ENCODE measurements at places on chromosomes 12 and 14.

GRCh38 chr12:122130150-122130549, 43.9 kb downstream of the IL31 start:
- DNase-seq: no peak

GRCh38 chr14:51595881-51596455, 55.7 kb upstream of the FRMD6 start:
- DNase-seq: peak; percentile 19

DNA sequence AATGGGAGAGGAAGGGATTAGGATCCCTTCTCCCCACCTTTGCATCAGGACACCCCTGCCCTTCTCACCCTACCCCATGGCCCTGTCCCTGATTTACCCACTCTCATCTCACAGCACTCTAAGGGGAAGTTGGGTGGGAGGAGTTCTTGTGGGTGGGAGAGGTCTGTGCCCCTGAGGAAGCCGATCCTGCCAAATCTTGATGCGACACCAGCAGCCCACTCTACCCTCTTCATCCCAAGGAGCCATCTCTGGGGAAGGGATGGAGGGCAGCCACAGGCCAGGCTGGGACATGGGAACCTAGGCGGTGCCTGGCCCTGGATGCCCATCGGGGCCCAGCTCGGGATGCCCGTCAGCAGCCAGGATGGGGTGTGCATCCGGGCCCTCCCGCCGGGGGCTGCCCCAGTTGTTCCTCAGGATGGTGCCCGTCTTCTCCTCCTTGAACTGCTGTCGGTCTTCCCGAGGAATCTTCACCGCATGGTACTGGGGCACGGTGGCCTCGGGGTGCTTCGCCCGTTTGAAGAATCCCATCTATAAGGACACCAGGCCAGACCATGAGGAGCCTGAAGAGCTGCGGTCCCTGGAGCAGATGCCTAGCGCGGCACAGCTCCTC, 22.8 kb downstream of the ITGA7 start:
- DNase-seq: no peak

DNA sequence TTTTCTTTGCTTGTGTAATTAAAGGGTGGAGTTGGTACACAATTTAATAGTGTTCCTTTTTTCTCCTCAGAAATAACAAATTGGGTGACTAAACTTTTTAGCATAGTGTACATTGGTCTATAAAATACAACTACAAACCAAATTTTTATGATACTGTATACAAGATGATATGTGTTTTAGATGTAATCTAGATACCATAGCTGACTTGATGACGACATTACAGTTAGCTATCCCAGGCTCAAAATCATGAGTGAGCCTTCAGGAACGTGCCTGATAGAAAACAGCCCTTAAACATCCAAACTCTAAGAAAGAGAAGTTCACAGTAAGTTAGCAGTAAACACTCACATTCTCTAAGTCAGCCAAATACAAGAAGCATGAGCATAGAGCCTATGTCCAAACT, 99.0 kb upstream of the SSTR1 start:
- DNase-seq: no peak

- DNase-seq: no peak
Observed at GRCh38 chr14:29085546-29085945, 319.0 kb downstream of the FOXG1 start.

DNA sequence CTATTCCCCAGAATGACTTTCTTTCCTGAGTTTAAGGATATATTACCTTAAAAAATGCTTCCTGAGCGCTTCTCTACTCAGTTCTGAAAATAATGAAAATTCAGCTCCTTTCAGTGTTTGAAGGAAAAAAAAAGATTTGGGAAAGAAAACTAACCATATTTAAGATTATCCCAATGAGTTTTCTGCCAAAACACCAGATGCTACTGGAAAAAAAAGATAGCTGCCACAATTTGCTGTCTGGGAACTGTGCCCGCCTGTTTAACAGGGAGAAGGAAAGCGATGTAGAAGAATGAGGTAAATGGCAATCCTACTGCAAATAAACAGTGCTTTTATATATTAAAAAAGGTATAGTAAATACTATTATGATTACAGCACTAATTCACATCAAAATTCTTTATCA, 367.6 kb upstream of the PRICKLE1 start:
- DNase-seq: no peak

GRCh38 chr14:93430315-93431035, at the start of gene UNC79:
UNC79 (plus strand) TSS chr14:93430939; CDS start chr14:93431030, 91 bp downstream.
- no peak for DNase-seq

DNA sequence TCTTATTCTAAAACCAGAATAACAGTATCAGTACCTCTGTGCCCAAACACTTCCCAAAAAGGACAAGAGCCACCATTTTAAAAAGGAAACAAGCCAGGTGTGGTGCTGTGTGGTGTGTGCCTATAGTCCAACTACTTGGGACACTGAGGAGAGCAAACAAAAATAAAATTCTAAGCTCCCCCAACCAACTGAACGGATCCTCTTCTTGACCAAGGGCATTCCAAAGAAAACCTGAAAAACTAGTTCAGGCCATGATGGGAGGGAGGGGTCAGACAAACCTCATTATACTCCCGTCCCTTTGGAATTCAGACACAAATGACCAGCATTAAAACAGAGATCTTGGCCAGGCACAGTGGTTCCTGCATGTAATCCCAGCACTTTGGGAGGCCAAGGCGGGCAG, 20.5 kb downstream of the SLC11A2 start:
- DNase-seq: no peak

- no peak for DNase-seq
Observed at GRCh38 chr12:88969127-88969526, 383.2 kb downstream of the DUSP6 start.

DNA sequence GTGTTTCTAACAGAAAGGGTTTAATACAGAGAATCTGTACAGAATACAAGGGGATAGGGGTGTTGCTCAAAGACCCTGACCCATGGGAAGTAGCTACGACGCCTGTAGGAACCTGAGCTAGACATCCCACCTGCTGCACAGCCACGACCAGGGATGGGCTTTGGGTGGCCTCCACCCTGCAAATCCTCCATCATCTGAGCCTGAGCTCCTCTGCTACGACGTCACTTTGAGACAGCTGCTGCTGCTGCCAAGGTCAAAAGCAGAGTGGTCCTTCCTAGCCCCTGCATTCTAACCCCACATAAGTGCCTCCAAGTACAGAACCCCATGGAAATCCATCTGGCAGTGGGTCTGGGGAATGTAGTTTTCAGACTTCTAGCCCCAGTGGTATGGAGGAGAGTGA, 43.8 kb downstream of the JAG2 start:
- no peak for DNase-seq

DNA sequence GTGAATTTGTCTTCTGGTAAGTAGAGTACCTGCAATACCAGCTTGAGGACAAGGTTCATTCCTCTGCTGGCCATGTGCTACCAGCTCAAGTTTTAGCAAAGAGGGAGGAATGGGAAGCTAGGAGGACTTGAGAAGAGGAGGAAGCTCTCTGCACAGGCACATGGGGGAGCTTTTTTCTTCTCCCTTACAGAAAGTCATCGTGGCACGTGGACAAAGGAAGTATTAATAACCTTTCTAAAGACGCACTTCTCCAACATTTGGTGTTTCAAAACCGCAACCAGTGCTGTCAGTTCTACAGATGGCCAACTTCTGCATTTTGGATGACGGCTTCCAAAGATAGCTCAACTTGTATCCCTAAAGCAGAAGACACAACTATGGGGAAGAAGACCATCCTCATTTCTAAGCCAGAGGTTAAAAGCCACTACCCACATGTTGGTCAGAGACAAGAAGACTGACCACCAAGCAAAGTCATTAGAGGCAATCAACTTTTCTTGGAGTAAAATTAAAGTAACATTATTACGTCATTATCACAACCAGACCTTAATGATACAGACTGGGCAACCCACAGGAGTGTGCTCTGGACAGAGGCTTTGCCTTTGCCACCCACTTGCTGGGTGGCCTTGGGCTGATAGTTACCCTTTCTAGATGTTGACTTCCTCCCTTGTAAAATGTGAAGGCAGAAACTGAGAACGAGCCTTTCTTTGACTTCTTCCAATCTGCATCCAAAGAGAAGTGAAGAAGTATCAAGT, 12.3 kb upstream of the TMED10 start:
- no peak for DNase-seq

DNA sequence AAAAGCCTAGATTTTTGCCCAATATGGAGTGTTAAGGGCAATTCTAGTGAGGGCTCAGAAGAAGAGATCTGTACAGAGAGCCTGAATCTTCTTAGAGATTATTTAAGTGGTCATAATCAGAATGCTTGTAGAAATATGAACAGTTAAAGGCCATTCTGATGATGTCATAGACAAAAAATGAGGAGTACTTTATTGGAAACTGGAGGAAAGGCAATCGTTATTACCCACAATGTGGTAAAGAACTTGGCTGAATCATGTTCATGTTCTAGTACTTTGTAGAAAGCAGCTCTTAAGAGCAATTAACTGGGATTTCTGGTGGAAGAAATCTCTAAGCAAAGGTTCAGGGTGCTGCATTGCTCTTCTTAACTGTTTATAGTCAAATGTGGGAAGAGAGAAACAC, 36.4 kb upstream of the SYT10 start:
- no peak for DNase-seq

- DNase-seq: no peak
Observed at GRCh38 chr14:24630087-24630871, 3.7 kb downstream of the GZMB start.

GRCh38 chr12:19398376-19399363, 40.6 kb upstream of the AEBP2 start:
- DNase-seq: no peak

GRCh38 chr12:27960821-27961220, 11.7 kb downstream of the PTHLH start:
- no peak for DNase-seq

DNA sequence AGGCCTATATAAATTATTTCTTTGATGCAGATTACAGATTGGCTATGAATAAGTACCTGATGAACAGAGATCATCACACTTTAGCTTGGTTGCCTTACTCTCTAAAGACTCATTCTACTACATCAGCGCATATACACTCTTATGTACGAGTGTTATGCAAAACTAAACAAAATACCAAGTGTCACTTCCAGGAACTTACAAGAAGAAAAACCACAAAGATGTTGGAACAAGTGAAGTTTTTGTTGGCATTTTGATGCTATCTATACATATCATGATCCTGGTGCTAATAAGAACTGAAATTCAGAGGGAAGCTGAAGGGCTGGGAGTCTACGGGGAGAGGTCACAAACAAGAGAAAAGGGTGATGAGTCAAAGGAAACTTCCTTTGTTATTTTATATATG, 47.9 kb upstream of the CERS5 start:
- DNase-seq: no peak

DNA sequence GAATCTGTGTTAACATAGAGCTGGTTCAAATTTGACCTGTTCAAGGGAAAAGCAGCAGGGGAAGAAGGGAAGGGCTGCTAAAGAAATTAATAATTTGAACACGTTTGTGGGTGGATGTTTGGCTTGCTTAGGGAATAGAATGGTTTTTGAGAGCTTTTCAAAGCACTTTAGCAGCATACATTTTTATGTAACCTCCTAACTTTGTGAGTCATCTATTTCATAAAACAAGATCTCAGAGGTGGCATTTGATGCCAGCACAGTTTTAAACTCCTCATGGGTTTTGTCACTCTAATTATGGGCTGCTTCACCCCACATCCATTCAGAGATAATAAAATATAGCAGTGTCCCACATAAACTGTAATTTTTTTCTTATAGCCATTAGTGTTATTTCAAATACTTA, 143.8 kb downstream of the ACSS3 start:
- DNase-seq: no peak

DNA sequence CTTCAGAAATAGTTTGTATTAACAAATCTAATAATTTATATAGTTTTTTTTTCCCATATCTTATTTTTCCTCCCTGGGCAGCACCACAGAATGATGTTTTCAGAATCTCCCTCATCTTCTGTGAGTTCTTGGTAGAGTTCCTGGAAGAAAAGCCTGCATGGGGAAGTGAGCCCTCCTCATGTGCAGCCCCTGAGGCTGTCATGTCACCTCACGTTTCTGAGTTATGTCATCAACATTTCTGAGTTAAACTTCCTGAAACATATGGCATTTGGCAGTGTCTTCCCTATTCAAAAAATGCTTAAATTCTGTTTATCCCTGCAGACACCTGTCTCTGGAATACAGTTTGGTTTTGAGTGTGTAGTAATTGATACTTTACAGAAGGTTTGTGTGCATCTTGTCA, 979.0 kb downstream of the TMEM121 start:
- DNase-seq: no peak

DNA sequence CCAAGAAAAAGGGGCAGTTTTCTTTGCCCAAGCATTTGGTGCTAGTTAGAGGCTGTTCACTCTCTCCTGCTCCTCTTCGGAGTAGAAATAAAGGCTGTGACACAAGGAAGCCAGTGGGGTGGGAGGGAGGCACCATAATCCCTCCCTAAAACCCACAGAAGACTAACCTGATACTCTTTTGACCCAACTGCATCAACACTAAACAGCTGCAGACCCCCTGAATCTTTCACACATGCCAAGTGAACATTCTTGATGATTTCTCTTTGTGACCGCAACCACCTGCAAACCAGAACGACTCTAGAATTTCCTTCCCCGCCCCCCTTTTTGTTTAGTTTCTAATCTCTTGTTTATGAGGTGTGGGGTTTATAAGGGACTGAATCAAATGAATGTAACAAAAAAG, 175.8 kb upstream of the BCL2L14 start:
- DNase-seq: peak; percentile 72

DNA sequence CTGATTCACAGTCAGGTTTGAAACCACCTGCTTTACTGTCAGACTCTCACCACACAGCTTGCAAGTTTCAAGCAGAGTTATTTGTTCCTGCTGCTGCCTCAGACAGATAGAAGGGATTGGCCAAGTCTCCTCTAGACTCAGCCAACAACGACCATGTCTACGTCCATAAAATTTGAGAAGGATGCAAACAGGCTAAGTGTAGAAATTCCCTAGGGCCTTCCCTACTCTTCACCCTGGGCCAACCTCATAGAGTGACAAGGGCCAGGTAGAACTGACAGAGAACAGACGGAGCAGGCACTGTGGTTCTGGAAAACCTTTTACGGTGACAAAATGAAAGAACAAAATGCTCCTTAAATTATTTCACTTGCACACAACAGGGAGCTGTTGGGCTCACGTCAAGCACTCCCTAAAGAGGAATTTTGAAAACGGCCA, 39.5 kb downstream of the CLIP1 start:
- no peak for DNase-seq

GRCh38 chr14:101916816-101917412, 47.5 kb upstream of the DYNC1H1 start:
- DNase-seq: no peak

DNA sequence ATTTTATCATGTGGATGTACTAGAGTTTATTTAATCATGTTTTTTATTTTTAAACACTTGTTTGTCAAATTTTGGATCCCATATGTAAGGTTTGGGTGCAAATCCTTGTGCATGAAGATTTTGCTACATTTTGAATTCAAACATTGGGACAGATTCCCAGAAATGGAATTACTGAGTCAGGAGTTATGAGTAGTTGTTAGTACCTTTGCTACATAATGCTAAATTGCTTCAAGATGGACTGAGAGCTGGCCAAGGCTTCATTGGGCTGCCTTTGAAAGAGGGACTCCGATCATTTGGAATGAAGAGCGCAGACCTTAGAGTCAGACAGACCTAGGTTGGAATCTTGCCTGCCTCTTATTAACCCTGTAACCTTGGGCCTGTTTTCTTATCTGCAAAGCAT, 154.9 kb upstream of the PWP1 start:
- no peak for DNase-seq

All from SJCRH30 (cell line).